ENCODE measurements at places on chromosomes 6 and 20.
A peak's percentile ranks its signal among the peaks of the same experiment; 100 is the strongest.

DNA sequence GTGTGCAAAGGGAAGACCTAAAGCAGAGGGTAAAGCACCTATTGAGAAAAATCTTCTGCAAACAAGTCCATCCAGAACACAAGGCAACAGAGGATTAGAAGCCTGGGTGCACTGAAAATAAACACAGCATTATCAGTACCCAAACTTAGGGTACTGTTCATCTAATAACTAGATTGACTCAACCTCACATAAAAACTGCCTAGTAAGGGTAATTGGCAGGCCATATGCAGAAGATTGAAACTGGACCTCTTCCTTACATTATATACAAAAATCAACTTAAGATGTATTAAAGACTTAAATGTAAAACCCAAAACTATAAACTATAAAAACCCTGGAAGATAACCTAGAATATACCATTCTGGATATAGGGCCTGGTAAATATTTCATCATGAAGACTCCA lies 91.2 kb upstream of the SIRPG start:
- DNase-seq: no peak

DNA sequence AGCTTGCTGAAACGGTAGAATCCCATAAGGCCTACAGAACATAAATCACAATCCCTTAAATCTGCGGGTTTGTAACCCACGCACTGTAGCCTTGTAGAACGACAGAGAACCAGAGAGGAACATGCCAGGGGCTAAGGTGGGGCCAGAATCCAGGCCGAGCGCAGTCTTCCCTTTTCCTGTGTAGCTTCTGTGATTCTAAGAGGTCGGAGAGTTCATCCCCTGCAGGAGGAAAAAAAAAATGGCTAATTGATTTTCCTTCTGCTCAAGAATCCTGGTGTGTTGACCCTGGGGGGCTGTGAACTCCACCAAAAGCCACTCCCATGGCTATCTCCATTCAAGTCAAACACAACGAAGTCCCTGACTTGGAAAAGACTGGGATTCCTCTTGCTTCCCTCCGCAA lies 96.3 kb downstream of the SPTLC3 start:
- DNase-seq: no peak

GRCh38 chr20:50014570-50015562 lies 32.1 kb downstream of the SNAI1 start:
- peak; percentile 53 for DNase-seq

DNA sequence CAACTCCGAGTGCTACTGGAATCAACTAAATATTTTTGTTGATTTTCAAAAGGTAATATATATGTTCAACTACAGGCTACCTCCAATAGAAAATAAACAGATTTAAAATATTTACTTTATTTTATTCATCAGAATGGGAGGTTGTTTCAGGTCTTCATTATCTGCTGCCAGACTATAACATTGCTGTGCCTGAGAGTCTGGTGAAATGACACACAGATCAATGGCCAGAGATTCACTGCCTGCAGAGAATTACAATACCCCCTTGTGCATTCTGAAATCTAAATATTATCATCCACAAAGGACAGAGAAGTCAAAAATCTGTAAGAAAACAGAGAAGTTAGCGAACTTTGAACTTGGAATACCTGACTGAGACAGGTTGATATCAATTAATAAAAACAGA lies 667.8 kb upstream of the GJE1 start:
- DNase-seq: no peak

GRCh38 chr6:165231581-165232561 lies 77.5 kb downstream of the C6orf118 start:
- DNase-seq: peak; percentile 37

- DNase-seq: no peak
Observed at GRCh38 chr20:45061244-45061643, 39.7 kb downstream of the KCNS1 start.

DNA sequence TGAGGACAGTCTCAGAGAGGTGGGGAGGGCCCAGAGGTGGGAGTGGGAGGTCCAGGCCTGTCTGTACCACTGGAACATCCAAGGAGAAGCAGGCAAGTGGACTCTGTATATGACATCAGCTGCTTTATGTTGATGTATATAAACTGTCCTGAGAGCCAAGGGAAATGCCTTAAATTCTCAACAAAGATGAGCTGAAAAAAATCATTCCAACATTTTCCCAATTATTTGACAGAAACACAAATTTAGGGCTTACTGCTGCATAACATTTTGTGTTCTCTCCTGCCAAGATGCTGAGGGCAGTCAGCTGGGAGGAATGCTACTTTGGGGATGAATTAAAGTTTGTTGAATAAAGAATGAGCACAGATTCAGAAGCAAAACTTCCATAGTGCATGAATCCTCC lies 52.8 kb downstream of the FOXC1 start:
- no peak for DNase-seq

DNA sequence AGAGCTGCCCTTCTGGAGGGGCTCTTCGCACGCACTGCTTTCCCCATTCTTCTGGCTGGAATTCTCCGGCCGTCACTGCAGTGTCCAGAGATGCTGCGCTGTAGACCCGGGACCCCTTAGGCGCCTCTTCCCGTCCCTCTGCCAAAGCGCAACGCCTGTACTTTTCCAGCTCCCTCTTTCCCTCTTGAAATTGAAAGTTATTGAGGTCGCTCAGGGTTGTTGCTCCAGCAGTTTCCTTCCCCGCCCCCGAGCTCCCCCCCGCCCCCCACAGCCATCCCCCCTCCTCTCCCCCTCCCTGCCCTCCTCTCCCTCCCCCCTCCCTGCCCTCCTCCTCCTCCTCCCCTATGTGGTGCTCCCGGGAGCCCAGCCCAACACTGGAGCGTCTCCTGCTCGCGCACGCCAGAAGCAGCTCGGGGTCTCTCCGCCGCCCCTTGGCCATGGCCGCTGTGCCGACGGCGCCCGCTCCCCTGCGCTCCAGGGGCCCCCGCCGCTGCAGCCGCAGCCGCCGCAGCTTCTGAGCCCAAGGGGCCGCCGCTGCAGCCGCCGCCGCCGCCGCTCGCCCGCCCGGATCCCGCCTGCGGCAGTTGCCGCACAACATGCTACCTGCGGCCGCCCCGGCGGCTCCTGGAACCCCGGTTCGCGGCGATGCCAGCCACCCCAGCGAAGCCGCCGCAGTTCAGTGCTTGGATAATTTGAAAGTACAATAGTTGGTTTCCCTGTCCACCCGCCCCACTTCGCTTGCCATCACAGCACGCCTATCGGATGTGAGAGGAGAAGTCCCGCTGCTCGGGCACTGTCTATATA lies at the start of gene RSPO3:
TSS of gene RSPO3 (plus strand) at position 374 of the 804 bp plus-strand sequence. CDS start 522 bp downstream, outside the sequence.
- no peak for DNase-seq

GRCh38 chr20:9185511-9185910 lies 116.6 kb downstream of the PLCB4 start:
- no peak for DNase-seq

DNA sequence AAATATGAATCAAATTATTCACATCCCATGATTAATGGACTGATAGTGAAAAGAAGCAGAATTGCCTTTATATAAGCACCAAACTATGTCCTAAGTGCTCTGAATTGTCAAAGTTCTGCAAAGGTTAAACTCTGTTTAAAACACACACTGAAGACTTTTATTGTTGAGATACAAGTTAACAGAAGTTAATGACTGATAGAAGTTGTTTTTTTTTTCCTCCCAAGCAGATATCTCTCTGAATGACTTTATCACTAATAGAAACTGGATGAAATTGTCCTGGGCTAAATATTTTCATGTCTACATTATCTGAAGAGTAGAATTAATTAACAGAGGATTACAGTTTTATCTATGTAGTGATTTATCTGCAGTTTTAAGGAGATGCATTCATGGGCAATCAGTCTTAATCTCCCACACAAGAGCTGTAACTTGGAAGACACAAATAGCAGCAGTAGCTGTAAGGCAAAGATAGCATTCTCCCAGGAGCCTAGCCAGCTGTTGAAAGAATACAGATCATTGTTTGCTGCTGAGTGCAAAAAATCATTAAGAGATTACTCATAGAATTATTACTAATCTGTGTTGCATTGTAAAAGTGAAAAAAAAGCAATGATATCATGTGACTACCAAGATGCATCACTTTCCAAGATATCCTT lies 49.9 kb downstream of the BMP5 start:
- DNase-seq: no peak

- DNase-seq: no peak
Observed at GRCh38 chr20:59821788-59822187, 111.6 kb downstream of the SYCP2 start.

DNA sequence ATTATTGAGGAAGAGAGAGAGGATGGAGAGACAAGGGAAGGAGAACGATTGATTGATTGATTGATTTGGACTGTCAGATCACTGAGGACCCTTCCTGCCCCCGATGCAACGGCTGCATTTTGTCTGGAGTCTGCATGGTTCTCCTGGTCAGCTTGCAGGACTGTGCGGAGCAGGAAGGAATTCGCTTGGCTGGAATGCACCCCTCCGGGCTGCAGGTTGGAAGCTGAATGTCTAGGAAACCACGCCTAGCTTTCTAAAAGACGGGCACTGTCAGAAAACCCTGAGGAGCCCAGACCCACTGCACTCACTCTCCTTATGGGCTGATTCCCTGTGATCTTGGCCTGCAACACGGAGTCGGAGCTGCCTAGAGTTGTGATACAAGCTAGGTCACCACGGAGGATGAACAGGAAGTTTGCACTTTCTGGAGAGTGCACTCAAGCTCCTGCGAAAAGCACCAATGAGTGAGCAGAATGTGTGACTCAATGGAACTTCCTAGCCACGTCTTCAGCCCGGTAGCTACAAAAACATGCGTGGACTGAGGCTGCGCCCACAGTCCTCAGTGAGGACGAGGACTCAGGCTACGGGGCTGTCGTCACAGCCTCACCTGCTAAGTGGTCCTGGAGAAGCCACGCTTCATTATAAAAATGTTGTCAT lies 14.4 kb downstream of the DACT2 start:
- DNase-seq: no peak

- DNase-seq: no peak
Observed at GRCh38 chr6:91281901-91282300, 695.0 kb upstream of the MAP3K7 start.

DNA sequence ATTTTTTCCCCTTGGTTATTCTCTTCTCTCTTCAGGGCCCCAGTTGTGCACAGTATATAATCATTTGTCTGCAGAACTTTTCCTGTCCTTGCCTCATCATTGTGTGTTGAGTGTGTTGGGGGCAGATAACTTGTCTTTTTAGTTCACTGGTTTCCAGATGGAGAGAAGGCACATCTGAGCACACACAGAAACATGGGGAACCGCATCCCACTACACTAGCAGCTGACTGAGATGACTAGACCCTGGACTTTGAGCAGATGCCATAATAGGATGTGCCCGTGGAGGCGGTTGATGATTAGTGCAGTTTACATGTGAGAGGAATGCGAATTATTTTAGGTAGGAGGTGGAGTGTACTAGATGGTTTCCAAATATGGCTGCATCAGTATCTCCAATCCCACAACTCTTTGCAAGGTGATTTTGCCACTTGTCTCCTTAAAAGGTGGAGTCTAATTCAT lies 26.5 kb upstream of the SH3BGRL2 start:
- no peak for DNase-seq

GRCh38 chr6:168179702-168180382 lies 100.8 kb upstream of the FRMD1 start:
- no peak for DNase-seq

DNA sequence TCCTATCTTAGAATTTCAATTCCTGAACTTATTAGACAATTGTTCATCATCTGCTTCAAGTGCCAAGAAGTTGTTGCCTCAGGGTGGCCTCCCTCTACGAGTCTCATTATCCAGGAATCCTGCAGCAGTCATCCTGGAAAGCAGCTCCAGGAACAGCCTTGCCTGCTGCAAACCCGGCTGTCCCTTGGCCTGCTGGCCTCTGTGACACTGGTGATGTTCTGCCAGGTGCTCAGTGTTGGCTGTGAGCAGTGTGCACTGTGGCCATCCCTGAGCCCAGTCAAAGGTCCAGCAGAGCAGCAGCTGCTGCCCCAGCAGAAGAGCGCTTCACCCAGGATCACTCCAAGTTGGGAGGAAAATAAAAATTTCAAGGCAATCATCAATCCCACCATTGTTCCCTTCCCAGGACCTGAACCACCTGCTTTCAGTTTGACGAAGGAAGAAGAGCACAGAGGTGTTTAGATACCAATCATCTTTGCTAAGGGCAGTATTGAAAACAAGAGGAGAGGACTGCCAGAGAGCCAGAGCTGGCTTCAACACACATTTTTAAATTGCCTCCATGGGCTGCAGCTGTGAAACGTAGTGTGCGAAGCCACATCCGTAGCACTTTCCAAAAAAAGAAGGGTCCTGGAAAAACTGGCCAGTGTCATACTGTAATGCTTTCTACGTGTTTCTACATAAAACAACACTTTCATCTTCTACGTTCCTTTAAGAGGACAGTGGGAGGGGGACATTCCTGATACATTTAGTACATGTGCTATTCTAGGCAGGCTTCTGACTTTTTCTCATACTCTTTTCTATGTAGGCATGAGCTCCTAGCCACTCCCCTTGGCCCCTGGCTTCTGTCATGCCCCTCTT lies 7.2 kb upstream of the FAM50B start:
- DNase-seq: no peak
